ENCODE measurements at places on chromosomes 5 and 9. TPM values are rescaled to one million over a fixed set of nuclear protein-coding genes. Genes with fewer than 3 reads are reported as not detected.
A peak's percentile ranks its signal among the peaks of the same experiment; 100 is the strongest.

DNA sequence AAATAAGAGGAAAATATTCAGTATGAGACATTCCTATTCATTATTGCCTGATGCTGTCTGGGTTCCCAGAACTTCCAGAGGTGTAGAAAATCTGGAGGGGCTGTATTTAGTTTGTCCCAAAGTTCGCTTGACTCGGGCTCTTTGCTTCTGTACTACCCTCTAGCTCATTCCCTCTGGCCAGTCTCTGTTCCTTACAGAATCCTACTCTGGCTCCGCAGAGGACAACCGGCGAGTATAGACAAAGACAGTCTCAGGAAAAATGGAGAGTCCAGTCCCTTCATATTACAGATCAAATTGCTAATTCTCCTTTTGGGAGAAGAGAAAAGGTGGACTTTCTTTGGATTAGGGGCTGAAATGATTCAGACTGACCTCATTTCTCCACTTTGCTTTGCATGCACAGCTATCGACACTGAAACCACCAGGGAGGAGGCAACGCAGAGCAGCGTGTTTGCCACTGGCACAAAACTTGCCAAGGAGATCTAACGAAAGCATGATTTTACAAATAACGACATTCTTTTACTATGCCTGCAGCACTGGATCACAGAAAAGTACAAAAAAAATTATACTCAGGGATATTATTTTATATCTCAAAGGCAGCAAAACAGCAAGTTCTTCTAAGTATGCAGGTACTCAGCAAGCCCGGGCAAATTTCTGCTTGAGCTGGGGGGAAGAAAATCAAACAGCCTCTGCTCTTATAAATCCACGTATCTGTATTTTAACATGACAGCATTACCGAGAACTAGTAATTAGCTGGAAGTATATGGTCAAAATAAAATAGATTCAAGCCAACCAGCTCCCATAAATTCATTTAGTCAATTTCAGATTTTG is 279.7 kb downstream of the NPR3 start:
- no peak for DNase-seq
- no peaks in the 10 kb centered on the region for H3K36me3 ChIP-seq
- no peak overlapping the region for H3K4me3 ChIP-seq
- no peak overlapping the region for H3K27ac ChIP-seq
- H3K4me1 ChIP-seq = no peaks in the 10 kb centered on the region

GRCh38 chr9:3507395-3508077 is 18.3 kb downstream of the RFX3 start:
- H3K27me3 ChIP-seq = no peaks in the 10 kb centered on the region
- H3K4me1 ChIP-seq = peaks cover 41% of the 10 kb centered on the region
- peak overlapping the region; percentile 65 for H3K27ac ChIP-seq
- peaks cover 9% of the 10 kb centered on the region for H3K36me3 ChIP-seq
- H3K4me3 ChIP-seq = no peak overlapping the region

- no peak overlapping the region for H3K27ac ChIP-seq
- no peaks in the 10 kb centered on the region for H3K27me3 ChIP-seq
- no peaks in the 10 kb centered on the region for H3K4me1 ChIP-seq
Observed at GRCh38 chr5:103526164-103526915, 36.2 kb downstream of the NUDT12 start.

DNA sequence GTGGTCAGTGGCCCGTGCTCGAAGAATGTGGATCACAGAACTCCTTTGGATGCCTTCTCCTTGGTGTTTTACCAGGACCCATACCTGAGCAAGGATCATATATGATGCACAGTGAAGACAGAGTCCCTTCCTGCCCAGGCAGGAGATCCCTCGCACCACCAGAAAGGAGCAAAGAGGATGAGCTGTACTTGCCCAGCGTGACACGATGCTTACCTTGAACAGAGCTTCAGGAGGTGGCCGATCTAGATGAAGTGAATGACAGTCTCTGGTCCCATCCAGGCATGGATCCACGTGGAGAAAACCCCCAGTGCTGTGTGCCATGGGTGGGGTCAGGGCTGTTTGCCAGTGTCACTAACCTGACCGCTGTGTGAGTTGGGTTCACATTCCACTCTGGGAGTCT is 455.4 kb downstream of the GADD45G start:
- H3K4me1 ChIP-seq = no peaks in the 10 kb centered on the region
- no peaks in the 10 kb centered on the region for H3K27me3 ChIP-seq
- H3K27ac ChIP-seq = no peak overlapping the region
- no peak overlapping the region for H3K4me3 ChIP-seq
- no peak for DNase-seq

DNA sequence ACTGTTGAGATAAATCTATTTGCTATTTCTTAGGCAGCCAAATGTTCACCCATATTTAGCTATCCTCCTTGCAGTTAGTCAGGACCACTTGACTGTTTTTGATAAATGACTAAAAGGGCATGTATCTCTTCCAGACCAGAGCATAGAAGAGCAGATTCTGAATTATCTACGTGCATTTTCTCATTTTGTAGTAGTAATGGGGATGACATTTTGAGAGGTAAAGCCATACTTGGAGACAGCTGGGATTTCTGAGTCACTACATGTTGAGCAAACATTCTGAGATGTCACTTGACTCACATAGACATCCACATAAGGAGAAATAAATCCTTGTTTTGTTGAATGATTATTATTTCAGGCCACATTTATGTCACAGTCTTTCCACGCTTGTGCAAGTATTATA is 297.6 kb downstream of the CDH10 start:
- H3K27ac ChIP-seq = no peak overlapping the region
- H3K4me1 ChIP-seq = no peaks in the 10 kb centered on the region
- DNase-seq = no peak
- H3K36me3 ChIP-seq = no peaks in the 10 kb centered on the region

GRCh38 chr9:85453850-85454249 is 287.9 kb downstream of the AGTPBP1 start:
- no peak overlapping the region for H3K4me3 ChIP-seq
- no peak overlapping the region for H3K27ac ChIP-seq
- DNase-seq = no peak

DNA sequence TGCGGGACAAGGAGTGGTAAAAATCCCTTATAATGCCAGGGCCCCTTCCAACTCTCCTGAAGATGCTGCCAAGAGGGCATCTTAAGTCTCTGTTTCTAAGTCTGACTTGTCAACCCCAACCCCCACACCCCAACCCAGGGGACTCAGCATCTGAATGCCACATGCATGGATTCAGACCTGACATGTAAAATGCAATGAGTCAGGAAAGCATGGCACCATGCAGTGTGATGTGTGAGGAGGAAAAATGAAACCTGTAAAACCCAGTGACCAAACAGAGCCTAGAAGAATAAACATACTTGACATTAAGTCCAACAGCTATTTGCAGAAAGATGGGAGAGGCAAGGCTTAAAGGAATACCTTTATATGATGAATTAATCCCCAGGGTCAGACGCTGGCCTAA is 112.4 kb downstream of the ASTN2 start:
- no peaks in the 10 kb centered on the region for H3K36me3 ChIP-seq
- no peak overlapping the region for H3K27ac ChIP-seq
- H3K4me3 ChIP-seq = no peak overlapping the region
- no peak for DNase-seq

- H3K27ac ChIP-seq = no peak overlapping the region
- H3K4me3 ChIP-seq = no peak overlapping the region
- no peaks in the 10 kb centered on the region for H3K27me3 ChIP-seq
- no peaks in the 10 kb centered on the region for H3K36me3 ChIP-seq
- no peak for DNase-seq
- peaks cover 15% of the 10 kb centered on the region for H3K4me1 ChIP-seq
Observed at GRCh38 chr9:96460470-96460869, 10.5 kb downstream of the HABP4 start.

DNA sequence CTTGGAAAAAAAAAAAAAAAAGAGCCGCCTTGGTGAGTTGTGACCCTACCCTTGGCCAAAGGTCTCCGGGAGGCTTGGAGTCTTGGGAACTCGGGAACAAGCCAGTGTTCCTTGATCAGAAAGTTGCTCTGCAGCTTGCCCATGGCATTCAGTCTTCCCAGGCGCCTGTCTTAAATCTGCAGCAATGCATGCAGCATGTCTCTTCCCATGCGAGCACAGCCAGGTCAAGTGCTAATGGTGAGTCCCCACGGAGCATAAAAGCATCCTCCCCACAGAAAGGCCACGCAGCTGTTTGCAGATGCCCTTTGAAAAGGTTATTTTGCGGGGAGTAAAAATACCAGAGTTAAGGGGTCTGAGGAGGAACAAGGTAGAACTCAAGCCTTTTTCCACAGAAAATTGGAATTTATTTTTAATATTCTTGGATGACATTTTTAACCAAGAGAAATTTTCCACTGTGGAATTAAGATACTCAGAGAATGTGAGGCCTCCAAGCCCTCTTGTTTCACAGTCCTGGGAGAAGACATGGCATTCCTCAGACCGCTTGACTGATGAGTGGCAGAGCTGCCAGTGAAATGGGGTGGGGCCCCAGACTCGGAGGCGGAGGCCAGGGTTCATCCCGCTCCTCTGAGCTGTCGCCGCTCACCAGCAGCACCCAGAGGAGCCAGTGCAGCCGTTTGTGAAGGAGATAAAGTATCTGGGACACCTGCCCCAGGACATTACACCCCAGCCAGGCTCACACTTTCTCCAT is 81.6 kb downstream of the CYFIP2 start:
- no peaks in the 10 kb centered on the region for H3K27me3 ChIP-seq
- no peaks in the 10 kb centered on the region for H3K4me1 ChIP-seq
- H3K27ac ChIP-seq = no peak overlapping the region
- no peak overlapping the region for H3K4me3 ChIP-seq
- DNase-seq = no peak
- H3K36me3 ChIP-seq = no peaks in the 10 kb centered on the region

- H3K36me3 ChIP-seq = no peaks in the 10 kb centered on the region
- no peak overlapping the region for H3K27ac ChIP-seq
- no peaks in the 10 kb centered on the region for H3K4me1 ChIP-seq
- H3K27me3 ChIP-seq = peaks cover 60% of the 10 kb centered on the region
Observed at GRCh38 chr9:121999556-121999955, 93.6 kb downstream of the TTLL11 start.

DNA sequence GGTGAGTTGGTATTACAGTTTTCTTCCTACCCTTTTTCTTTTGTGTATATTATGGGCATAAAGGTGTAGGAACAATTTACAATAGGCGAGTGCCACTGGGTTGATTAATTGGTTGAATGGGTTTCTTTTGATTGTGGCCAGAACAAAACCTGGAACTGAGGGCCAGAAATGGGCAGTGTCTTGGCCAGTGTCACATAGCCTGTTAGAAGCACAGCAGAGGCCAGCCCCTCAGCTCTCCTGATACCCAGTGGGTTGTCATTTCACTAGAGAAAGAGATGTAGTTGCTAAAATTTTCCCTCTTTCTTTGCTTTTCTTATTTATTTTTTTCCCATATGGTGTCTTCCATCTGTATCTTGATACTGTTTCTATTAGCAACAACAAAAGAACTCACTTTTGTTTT is 38.8 kb upstream of the SEMA6A start:
- H3K27ac ChIP-seq = no peak overlapping the region
- peaks cover 4% of the 10 kb centered on the region for H3K4me1 ChIP-seq
- H3K36me3 ChIP-seq = no peaks in the 10 kb centered on the region
- no peak for DNase-seq

- no peak overlapping the region for H3K4me3 ChIP-seq
- H3K27me3 ChIP-seq = peaks cover 30% of the 10 kb centered on the region
- DNase-seq = no peak
- H3K4me1 ChIP-seq = peaks cover 3% of the 10 kb centered on the region
Observed at GRCh38 chr5:172637110-172637580, 3.9 kb upstream of the NEURL1B start.

GRCh38 chr9:114102484-114102883 is 3.4 kb upstream of the KIF12 start:
- no peaks in the 10 kb centered on the region for H3K36me3 ChIP-seq
- DNase-seq = no peak
- H3K4me1 ChIP-seq = peaks cover 11% of the 10 kb centered on the region
- no peak overlapping the region for H3K4me3 ChIP-seq
- peaks cover 75% of the 10 kb centered on the region for H3K27me3 ChIP-seq

GRCh38 chr9:1274334-1274733 is 224.2 kb downstream of the DMRT2 start:
- DNase-seq = no peak
- no peaks in the 10 kb centered on the region for H3K27me3 ChIP-seq
- no peaks in the 10 kb centered on the region for H3K4me1 ChIP-seq
- no peaks in the 10 kb centered on the region for H3K36me3 ChIP-seq

GRCh38 chr9:6133346-6134063 is 82.1 kb upstream of the IL33 start:
- H3K27me3 ChIP-seq = no peaks in the 10 kb centered on the region
- DNase-seq = no peak
- H3K27ac ChIP-seq = no peak overlapping the region
- no peak overlapping the region for H3K4me3 ChIP-seq

GRCh38 chr9:4117835-4118610 is 181.8 kb downstream of the GLIS3 start:
- no peak overlapping the region for H3K4me3 ChIP-seq
- DNase-seq = no peak
- H3K36me3 ChIP-seq = peaks cover 5% of the 10 kb centered on the region
- no peaks in the 10 kb centered on the region for H3K27me3 ChIP-seq

GRCh38 chr5:43833961-43834360 is 231.0 kb downstream of the NNT start:
- no peaks in the 10 kb centered on the region for H3K27me3 ChIP-seq
- no peak overlapping the region for H3K27ac ChIP-seq
- DNase-seq = no peak
- no peaks in the 10 kb centered on the region for H3K4me1 ChIP-seq

DNA sequence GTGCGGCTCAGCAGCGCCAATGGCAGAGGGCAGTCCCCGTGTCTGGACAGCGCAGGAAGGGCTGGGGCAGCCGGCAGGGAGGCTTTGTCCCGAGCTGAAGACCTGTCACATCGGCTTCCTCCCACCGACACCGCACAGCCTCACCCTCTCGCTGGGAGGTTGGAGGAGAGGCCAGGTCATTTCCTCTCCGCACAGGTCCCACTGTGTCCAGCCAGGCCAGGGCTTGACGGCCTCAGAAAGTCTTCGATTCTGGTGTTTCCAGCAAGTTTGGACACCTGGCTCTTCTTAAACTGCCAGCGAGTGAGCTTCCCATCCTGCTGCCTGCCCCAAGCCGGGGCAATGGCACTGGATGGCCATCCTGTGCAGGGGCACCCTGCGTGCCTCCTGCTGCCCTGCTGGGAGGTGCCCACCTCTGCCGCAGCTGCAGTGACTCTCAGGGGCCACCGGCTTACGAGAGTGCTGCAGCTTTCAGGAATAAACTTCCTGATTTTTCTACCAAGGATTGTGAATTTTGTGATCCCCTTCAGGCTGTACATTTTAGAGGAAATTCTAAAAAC is 33.9 kb downstream of the AHRR start:
- no peak for DNase-seq
- H3K4me1 ChIP-seq = no peaks in the 10 kb centered on the region
- H3K27me3 ChIP-seq = no peaks in the 10 kb centered on the region
- no peak overlapping the region for H3K27ac ChIP-seq

- H3K36me3 ChIP-seq = no peaks in the 10 kb centered on the region
- no peaks in the 10 kb centered on the region for H3K4me1 ChIP-seq
- no peak overlapping the region for H3K4me3 ChIP-seq
- no peaks in the 10 kb centered on the region for H3K27me3 ChIP-seq
Observed at GRCh38 chr5:3006961-3007551, 255.6 kb upstream of the IRX2 start.

- no peak overlapping the region for H3K27ac ChIP-seq
Observed at GRCh38 chr5:1466631-1467265, 21.5 kb upstream of the SLC6A3 start.

FOXD1 gene
- total RNA-seq = 0.12 TPM

LRRC19 gene
- not detected for total RNA-seq

IFNA13 gene
- not detected for total RNA-seq

PCDHGA11 gene
- total RNA-seq = 13.3 TPM

MCCC2 gene
- total RNA-seq = 20.3 TPM

KYAT1 gene
- 29.1 TPM for total RNA-seq

CSNK1A1 gene
- 271 TPM for total RNA-seq

PFN3 gene
- not detected for total RNA-seq

HTR4 gene
- not detected for total RNA-seq
